ENCODE measurements at places on chromosomes 2 and 18.

- no peak for DNase-seq
These were observed 83.4 kb downstream of the EHD3 start for GRCh38 chr2:31317396-31317795.

- no peak for DNase-seq
These were observed 319.1 kb downstream of the AGPS start for GRCh38 chr2:177711483-177712265.

DNA sequence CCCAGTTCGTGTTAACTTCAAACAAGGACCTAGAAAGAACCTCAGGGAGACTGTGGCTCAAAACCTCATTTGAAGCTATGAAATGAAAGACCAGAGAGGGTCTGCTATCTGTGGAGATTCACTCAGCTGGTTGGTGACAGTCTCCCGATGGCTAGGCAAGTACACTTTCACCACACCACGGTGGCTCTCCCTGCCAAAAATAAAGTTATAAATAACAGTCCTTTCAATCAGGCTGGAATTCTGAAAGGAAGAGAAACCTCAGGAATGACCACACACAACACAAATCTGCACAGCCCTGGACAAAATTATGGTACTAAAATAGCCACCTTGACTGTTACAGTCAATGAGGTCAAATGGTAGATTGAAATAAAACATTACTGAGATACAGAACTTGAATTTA, 160.3 kb upstream of the ACAA2 start:
- no peak for DNase-seq

DNA sequence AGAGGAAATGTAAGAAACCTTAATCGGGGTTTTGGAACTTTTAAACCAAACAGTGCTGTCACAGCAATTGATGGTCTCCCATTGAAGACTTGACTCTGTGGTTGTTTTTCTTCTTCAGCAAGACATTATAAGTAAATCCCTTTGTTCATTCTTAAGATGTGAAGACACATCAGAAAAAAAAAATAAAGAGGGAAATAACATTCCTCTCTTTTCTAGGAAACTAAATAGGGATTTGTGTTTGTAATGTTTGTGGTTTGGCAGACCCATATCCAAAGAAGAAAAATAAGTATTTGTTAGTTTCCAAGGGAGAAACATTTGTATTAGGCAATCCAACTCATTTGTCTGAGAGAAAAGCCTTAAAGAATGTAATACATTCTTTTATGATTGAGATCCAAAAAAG, 359.9 kb downstream of the DSC3 start:
- DNase-seq: no peak

GRCh38 chr2:105369777-105370690, 28.8 kb downstream of the FHL2 start:
- no peak for DNase-seq

DNA sequence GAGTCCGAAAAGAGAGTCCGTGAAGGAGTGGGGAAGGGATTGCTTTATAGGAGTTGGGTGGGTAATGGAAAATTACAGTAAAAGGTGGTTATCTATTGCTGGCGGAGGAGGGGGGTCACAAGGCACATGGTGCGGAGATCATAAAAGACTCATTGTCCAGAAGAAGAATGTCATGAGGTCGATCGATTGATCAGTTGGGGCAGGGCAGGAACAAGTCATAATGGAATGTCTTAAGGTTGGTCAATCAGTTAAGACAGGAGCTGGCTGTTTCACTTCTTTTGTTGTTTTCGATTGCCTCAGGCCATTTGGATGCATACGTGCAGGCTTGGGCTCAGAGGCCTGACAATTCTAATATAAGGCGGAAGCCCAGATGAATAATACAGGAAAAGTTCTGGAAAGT, 473.0 kb upstream of the TNP1 start:
- no peak for DNase-seq

- no peak for DNase-seq
These were observed 11.3 kb downstream of the MALT1 start for GRCh38 chr18:58682429-58683069.

- no peak for DNase-seq
These were observed 42.7 kb downstream of the UBE2F start for GRCh38 chr2:238009563-238009962.

GRCh38 chr2:27291865-27292264, 9.6 kb downstream of the TRIM54 start:
- no peak for DNase-seq

- DNase-seq: no peak
These were observed 174.6 kb upstream of the PID1 start for GRCh38 chr2:229445501-229446211.

GRCh38 chr2:12177455-12178288, 431.2 kb downstream of the LPIN1 start:
- no peak for DNase-seq

DNA sequence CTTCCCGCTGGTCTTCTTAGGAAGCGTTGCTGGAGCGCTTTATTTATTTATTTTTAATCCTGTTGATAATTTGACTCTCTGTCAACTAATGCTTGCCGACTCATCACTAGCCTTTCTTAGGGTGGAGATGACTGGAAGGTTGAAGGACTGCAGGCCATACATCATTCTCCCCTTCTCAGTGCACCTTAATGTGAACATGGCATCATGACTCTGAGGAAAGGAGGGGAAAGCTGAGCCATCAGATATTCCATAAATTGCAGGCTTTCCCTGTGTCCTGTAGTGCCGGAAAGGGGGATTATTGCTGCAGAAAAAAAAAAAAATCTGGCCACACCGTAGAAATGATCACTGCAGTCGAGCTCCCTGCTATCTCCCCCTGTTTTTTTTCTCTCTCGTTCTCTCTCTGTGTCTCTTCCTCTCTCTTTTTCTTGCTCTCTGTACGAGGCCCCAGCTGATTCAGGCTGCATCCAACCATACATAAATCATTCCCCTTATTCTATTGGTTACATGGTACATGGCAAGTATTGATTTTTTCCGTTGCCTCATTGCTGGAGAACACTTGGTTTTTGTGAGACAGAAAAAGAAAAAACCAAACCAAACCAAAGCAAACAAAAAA, 125.8 kb upstream of the EFEMP1 start:
- no peak for DNase-seq

- peak; percentile 46 for DNase-seq
These were observed 38.8 kb upstream of the BMP10 start for GRCh38 chr2:68909793-68910674.

GRCh38 chr2:137229834-137230233, 464.5 kb downstream of the THSD7B start:
- no peak for DNase-seq

DNA sequence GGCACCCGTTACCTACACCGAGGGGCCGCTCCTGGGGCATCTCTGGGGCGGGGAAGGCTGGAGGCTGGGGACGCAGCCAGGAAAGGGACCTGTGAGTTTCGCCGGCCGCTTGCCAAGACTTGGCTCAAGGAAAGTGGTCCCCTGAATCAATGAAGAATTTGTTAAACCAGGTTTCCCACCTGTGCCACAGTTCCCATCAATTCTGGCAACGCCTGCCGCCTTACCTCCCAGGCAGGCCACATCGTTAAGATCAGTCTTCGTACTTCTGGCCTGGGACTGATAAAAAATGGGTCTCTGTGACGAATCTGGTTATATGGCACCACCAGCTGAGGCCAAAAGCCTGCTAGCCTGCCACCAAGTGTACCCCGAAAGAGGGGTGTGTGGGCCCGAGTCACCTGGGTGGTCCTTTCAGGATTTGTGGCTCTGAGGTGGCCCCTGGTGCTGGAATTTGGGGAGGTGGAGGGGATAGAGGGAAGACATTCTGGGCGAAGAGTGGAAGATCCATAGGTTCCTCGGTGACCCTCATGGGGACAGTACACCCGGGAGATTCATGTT, 789 bp upstream of the TGFA start:
- DNase-seq: no peak

GRCh38 chr2:54546518-54546917, 90.4 kb downstream of the SPTBN1 start:
- DNase-seq: no peak

GRCh38 chr18:67347438-67347837, 169.1 kb downstream of the DSEL start:
- DNase-seq: no peak

GRCh38 chr2:37468170-37468569, 123.7 kb downstream of the QPCT start:
- DNase-seq: no peak

- no peak for DNase-seq
These were observed 219.7 kb downstream of the THSD7B start for GRCh38 chr2:136985044-136985443.

DNA sequence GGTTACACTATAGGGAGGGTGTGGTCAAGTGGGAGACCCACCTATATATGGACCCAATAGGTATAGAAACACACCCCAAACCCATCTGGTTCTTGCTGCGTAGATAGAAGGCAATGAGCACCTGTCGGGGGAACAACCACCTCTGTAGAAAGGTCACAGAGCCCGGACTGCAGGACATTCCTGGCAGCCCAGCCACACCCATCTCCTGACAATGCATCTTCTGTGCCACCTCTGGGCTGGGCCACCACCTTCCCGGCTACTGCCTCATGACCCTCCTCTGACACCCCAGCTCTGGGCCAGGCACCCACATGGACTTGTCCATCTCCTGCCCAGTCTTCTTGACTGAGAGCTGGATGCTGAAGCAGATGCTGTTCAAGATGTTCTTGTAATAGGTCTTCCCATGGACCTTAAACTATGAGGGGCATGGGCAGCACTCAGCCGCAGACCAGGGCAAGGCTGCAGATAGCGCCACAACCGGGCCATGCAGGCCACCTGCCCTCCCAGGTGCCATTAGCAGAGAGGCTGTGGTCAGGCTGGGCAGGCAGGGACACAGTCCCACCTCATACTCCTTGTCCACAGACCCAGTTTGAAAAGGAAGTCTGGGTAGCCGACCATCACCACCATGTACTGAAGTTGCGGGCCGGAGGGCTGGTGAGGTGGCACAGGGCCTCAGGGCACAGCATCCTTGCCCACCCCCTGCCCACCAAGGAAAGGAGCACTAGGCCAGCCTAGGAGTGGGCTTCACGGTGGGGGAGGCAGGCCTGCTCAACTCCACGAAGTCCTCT, 9.3 kb downstream of the ALPG start:
- DNase-seq: no peak

DNA sequence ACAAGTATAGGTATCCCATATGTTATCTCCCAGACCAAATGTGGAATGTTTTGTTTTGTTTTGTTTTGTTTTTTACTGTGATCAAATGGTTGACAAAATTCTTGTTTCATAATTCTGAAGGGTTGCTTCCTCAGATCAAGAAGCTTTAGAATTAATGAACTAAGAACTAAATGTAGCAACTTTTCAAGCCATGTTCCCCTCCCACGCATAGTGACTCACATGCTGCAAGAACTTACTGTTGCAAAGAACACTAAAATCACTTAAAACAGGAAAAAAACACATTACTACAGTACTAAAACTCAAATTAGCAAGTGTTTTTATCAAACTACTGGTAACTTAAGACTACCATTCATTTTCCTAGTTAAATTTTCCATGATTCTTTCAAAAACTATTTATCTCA, 30.6 kb downstream of the HNRNPLL start:
- no peak for DNase-seq

DNA sequence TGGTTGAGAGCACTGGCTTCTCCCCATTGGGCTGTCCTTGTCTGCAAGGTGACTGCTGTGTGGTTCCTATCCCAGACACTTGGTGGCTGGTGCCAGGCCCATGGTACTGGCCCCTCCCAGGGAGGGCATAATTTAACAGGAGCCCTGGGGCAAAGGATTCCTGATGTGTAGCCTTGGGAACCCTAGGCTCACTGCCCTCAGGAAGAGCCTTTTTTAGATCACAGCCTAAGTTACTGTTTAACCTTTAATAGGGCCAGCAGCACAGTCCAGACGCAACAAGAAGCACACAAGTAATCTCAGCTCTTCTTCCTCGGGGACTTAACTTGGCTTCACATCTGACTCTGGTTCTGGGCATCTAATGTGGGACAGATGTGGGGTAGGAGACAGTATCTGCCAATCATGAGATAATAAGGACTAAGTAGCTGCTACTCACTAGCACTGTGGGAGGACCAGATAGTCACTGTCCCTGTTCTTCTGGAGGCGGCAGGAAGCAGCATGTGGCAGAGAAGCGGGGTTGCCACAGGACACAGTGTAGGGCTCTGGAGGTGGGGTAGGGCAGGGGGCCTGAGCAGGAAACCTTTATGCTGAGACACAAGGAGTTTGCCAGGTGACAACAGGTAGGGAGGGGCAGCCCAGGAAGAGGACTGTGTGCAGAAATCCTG, 136.3 kb downstream of the TMEM17 start:
- DNase-seq: no peak

- DNase-seq: no peak
These were observed 94.3 kb downstream of the MBP start for GRCh38 chr18:77038182-77038858.
